ENCODE measurements at places on chromosomes 6 and 20.

DNA sequence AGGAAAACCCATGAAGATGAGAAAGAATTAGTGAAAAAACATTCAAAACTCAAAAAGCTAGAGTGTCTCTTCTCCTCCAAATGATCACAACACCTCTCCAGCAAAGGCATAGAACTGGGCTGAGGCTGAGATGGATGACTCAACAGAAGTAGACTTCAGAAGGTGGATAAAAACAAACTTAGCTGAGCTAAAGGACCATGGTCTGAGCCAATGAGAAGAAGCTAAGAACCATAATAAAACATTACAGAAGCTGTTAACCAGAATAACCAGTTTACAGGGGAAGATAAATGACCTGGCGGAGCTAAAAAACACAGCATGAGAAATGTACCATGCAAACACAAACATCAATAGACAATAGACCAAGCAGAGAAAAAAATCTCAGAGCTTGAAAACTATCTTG is 904.1 kb upstream of the MANEA start:
- no peak overlapping the region for H3K4me3 ChIP-seq
- no peak for DNase-seq
- H3K36me3 ChIP-seq: no peaks in the 10 kb centered on the region
- H3K27me3 ChIP-seq: no peaks in the 10 kb centered on the region
- peaks cover 2% of the 10 kb centered on the region for H3K4me1 ChIP-seq

DNA sequence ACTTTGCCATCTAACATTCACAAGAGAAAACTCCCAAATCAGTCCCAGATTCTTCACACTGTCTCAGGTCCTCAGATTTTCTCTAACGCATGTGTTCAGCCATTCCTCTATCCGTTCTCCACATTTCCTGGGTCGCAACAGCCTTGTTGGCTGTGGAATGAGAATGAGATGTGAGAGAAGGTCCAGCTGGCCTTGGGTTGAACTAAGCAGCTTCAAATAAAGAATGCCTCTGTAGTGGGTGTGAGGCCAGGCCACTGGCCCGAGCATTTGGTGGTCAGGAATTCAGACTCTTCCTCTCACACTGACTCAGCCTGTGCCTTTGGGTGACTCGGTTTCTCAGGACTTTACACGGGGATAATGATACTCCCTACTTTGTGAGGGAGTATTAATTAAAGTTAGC is 73.8 kb upstream of the CCN6 start:
- no peaks in the 10 kb centered on the region for H3K36me3 ChIP-seq
- no peaks in the 10 kb centered on the region for H3K27me3 ChIP-seq
- DNase-seq: no peak
- H3K4me1 ChIP-seq: peaks cover 13% of the 10 kb centered on the region

- H3K4me3 ChIP-seq: no peak overlapping the region
- no peak for DNase-seq
- peaks cover 3% of the 10 kb centered on the region for H3K27me3 ChIP-seq
- H3K4me1 ChIP-seq: peaks cover 6% of the 10 kb centered on the region
These were observed 265.2 kb downstream of the BMP7 start for GRCh38 chr20:57001126-57001767.

- H3K4me3 ChIP-seq: no peak overlapping the region
- H3K27ac ChIP-seq: no peak overlapping the region
- no peaks in the 10 kb centered on the region for H3K36me3 ChIP-seq
- no peaks in the 10 kb centered on the region for H3K27me3 ChIP-seq
These were observed 53.5 kb upstream of the UNC93A start for GRCh38 chr6:167237438-167238145.

DNA sequence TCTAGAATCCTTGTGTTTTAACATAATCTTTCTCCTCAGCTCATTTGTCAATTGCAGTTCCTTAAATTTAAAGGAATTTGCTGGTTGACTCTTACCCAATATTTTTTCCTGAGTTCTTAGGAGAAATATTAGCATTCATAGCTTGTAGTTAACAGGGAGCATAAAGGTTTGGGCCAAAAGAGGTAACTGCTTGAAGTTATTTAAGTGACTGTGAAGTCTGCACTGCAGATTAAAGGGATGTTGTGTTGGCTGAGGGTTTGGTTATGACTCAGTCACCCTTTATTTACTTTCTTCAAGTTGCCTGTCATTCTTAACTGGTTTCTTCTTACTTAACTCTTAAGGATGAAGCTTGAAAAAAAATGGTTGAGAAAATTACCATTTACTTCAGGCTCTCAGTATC is 220.3 kb upstream of the LAMP5 start:
- no peaks in the 10 kb centered on the region for H3K36me3 ChIP-seq
- no peak overlapping the region for H3K4me3 ChIP-seq
- no peaks in the 10 kb centered on the region for H3K4me1 ChIP-seq
- H3K27me3 ChIP-seq: no peaks in the 10 kb centered on the region
- no peak for DNase-seq
- no peak overlapping the region for H3K27ac ChIP-seq

GRCh38 chr6:93624408-93624807 is 205.0 kb upstream of the EPHA7 start:
- H3K27me3 ChIP-seq: no peaks in the 10 kb centered on the region
- no peak overlapping the region for H3K27ac ChIP-seq
- H3K36me3 ChIP-seq: no peaks in the 10 kb centered on the region
- DNase-seq: no peak
- no peaks in the 10 kb centered on the region for H3K4me1 ChIP-seq

DNA sequence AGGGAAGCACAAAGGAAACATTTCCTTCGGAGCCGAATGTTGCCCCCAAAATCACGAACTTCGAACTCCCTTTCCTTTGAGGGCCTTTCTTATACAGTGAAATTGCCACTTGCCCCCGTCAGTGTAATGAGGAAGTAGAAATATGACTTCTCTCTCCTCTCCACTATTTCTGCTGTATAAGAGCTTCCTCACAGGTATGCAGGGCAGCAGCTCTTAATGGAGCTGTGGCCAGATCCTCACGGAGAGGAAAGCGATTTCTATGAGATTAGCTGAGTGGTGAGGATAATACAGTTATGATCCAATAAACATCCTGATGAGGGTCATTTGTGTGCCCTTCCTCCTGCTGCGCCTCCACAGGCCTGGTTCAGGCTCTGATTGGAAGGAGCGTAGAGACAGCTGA is 10.8 kb upstream of the CPNE5 start:
- H3K27me3 ChIP-seq: no peaks in the 10 kb centered on the region
- no peak overlapping the region for H3K27ac ChIP-seq
- peaks cover 13% of the 10 kb centered on the region for H3K36me3 ChIP-seq
- peaks cover 12% of the 10 kb centered on the region for H3K4me1 ChIP-seq
- DNase-seq: no peak

- DNase-seq: no peak
- H3K36me3 ChIP-seq: no peaks in the 10 kb centered on the region
- H3K27me3 ChIP-seq: no peaks in the 10 kb centered on the region
- H3K27ac ChIP-seq: no peak overlapping the region
- H3K4me3 ChIP-seq: no peak overlapping the region
- H3K4me1 ChIP-seq: peaks cover 2% of the 10 kb centered on the region
These were observed 162.6 kb upstream of the SNX9 start for GRCh38 chr6:157660414-157660813.

DNA sequence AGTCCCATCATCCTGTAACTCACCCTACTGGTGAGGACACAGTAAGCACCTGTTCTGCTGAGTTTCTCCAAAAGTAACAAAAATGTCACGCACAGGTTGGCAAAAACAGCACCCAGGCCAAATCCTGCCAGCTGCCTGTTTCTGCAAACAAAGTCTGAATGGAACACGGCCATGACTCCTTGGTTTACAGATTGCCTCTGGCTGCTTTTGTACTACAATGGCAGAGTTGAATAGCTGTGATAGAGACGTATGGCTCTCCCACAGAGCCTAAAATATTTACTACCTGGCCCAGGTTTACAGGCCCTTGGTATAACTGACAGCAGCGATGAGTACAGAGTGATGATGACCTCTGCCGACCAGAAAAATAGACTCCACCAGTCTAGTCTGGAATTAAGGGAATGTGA is 52.6 kb downstream of the CNKSR3 start:
- no peak overlapping the region for H3K4me3 ChIP-seq
- H3K4me1 ChIP-seq: no peaks in the 10 kb centered on the region
- DNase-seq: no peak
- H3K36me3 ChIP-seq: no peaks in the 10 kb centered on the region

GRCh38 chr6:168867247-168868102 is 386.2 kb downstream of the THBS2 start:
- no peak overlapping the region for H3K27ac ChIP-seq
- H3K27me3 ChIP-seq: peaks cover 4% of the 10 kb centered on the region
- H3K4me1 ChIP-seq: no peaks in the 10 kb centered on the region
- DNase-seq: no peak
- H3K36me3 ChIP-seq: no peaks in the 10 kb centered on the region

DNA sequence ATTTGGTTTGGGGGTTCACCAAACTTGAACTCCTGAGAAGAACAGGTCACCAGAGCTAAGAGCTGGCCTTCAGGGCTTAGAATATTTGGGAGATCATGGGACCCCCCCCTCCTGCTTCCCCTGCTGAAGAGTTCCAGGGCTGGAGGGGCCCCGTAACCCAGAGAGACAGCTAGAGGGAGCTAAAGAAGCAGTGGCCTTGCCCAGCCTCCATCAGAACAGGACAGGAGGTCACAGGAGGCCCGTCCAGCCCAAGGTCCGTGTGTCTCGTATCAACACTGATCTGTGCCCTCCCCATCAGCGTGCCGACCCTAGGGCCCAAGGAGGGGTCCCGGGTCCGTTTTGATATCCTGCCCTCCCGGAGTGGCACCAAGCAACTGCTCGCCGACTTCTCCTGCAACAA is 40.6 kb upstream of the TGM6 start:
- H3K36me3 ChIP-seq: no peaks in the 10 kb centered on the region
- H3K27me3 ChIP-seq: no peaks in the 10 kb centered on the region
- no peak overlapping the region for H3K4me3 ChIP-seq
- H3K27ac ChIP-seq: no peak overlapping the region
- peaks cover 3% of the 10 kb centered on the region for H3K4me1 ChIP-seq

DNA sequence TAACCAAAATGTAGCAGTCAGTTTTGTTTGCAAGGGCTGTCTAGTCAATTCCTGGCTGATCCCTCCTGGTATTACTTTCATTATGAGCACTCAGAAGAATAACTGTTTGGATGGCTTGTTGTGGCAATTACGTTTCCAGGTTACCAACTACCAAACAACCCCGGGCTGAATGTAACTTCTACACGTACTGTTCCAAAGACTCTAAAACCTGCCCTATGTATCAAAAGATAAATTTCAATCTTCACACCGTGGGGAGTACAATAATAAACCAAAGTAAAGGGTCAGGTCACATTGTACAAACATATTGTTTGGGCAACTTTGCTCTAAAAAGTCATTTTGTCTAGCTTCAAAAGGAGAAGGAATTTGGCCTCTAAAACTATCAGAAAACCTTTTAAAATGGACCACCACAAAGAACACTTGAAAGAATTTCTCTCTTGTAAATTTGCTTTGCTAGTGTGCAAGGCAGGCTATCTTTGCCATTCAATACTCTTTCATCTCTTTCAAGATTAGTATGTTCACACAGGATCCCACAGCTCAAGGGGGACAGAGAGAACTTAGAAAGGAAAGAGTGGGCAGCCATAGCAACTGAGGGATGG is 27.6 kb downstream of the DCDC2 start:
- H3K4me1 ChIP-seq: no peaks in the 10 kb centered on the region
- H3K27ac ChIP-seq: no peak overlapping the region
- H3K4me3 ChIP-seq: no peak overlapping the region
- no peak for DNase-seq
- no peaks in the 10 kb centered on the region for H3K36me3 ChIP-seq
- H3K27me3 ChIP-seq: no peaks in the 10 kb centered on the region

GRCh38 chr6:113361014-113361645 is 496.0 kb upstream of the MARCKS start:
- peaks cover 17% of the 10 kb centered on the region for H3K4me1 ChIP-seq
- DNase-seq: no peak
- no peak overlapping the region for H3K4me3 ChIP-seq
- no peak overlapping the region for H3K27ac ChIP-seq
- H3K27me3 ChIP-seq: no peaks in the 10 kb centered on the region

DNA sequence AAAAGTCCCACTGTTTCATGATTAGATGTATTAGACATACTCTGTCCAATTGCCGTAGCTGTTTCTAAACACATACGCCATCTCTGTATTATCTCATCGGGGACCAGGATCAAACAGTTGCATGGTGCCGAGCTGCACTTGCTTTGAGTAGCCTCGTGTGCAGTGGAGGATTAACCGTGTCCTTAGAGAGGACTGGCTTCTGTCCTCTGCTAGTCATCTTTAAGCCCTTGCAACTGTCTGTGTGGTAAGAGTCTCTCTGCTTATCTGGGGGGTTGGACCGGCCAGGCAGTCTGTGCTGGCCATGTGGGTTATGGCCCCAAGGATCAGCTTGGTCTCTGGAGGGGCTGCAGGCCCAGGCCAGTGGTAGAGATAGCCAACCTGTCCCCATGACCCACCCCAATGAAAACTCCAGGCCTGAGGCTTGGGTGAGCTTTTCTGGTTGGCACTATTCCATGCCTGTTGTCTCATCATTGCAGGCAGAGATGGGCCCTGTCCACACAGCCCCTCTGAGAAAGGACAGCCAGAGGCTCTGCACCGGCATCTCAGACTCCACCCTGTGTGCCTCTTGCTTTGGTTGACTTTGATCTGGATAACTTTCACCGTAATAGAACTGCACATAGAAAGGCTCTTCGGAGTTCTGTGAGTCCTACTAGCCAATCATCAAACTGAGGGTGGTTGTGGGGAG is 137.3 kb upstream of the SNX9 start:
- no peaks in the 10 kb centered on the region for H3K36me3 ChIP-seq
- H3K27me3 ChIP-seq: no peaks in the 10 kb centered on the region
- no peak overlapping the region for H3K27ac ChIP-seq
- DNase-seq: no peak
- H3K4me1 ChIP-seq: no peaks in the 10 kb centered on the region

GRCh38 chr20:44068316-44069201 is 118.4 kb downstream of the JPH2 start:
- no peaks in the 10 kb centered on the region for H3K36me3 ChIP-seq
- no peak overlapping the region for H3K4me3 ChIP-seq
- no peak for DNase-seq
- peaks cover 3% of the 10 kb centered on the region for H3K4me1 ChIP-seq
- H3K27me3 ChIP-seq: peaks cover 2% of the 10 kb centered on the region

- H3K4me1 ChIP-seq: no peaks in the 10 kb centered on the region
- no peak overlapping the region for H3K27ac ChIP-seq
- DNase-seq: no peak
- no peak overlapping the region for H3K4me3 ChIP-seq
These were observed 42.8 kb downstream of the KIAA0319 start for GRCh38 chr6:24603241-24603640.

GRCh38 chr20:2713285-2713684 is 20.7 kb downstream of the EBF4 start:
- no peaks in the 10 kb centered on the region for H3K4me1 ChIP-seq
- H3K4me3 ChIP-seq: no peak overlapping the region
- no peak for DNase-seq
- peaks cover 3% of the 10 kb centered on the region for H3K27me3 ChIP-seq

DNA sequence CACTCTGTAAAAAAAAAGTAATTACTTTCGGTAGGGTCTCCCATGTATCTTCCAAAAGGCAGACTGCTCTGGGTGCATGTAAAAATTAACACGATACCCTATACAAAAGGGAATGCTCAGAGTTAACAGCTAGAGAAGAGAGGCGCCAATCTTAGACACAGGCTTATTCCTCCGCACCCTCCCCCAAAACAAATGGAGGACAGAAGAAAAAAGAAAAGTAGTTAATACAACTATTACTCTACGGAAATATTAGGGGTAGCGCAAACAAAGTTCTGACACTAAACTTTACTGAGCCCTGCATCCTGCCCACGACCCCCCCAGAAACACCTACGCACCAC is 331 bp upstream of the UFL1 start:
- DNase-seq: no peak
- H3K4me1 ChIP-seq: peaks cover 7% of the 10 kb centered on the region
- H3K36me3 ChIP-seq: peaks cover 25% of the 10 kb centered on the region
- no peaks in the 10 kb centered on the region for H3K27me3 ChIP-seq
- H3K27ac ChIP-seq: no peak overlapping the region

GRCh38 chr20:50541606-50542041 is 31.4 kb downstream of the PTPN1 start:
- H3K27me3 ChIP-seq: no peaks in the 10 kb centered on the region
- no peak overlapping the region for H3K4me3 ChIP-seq
- H3K36me3 ChIP-seq: peaks cover 7% of the 10 kb centered on the region
- H3K27ac ChIP-seq: no peak overlapping the region
